ENCODE measurements at places on chromosomes 2 and 18. TPM values are rescaled to one million over a fixed set of nuclear protein-coding genes. Genes with fewer than 3 reads are reported as not detected.

DNA sequence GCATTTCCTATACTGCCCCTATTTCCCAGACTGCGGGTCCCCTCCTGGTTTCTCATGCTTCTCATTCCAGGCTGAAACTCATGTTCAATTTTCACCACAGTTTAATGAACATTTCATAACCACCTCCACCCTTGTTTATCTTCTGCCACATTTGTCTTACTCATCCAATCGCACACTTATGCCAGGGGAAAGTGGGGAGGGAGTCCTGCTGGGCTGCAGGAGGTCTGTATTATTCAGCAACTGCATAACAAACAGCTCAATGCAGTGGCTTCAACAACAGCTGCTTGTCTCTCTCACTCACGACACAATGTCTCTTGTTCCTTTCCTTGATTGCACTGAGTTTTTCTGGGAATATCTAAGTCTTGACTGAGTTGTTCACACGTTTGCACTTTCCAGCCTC is 106.0 kb downstream of the ZNF519 start:
- DNase-seq: no peak

- DNase-seq: no peak
Observed at GRCh38 chr2:103402944-103403343, 641.1 kb downstream of the TMEM182 start.

DNA sequence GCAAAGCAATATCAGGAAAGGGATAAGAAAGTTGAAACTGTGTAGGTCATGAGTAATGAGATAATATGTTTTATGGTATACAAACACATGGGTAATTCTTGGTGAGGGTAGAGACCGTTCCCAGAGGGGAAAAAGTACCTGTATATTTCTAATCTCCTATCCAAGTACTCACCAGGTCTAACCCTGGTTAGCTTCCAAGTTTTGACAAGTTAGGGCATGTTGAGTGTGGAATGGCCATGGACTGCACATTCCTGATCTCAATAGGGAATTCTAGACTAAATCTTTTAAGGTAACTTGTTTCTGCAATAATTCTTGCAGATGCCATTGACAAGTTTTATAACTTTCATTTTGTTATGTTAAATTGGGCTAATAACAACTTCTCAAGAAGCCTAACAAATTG is 216.6 kb downstream of the SPAG16 start:
- DNase-seq: no peak

GRCh38 chr2:240530181-240530580 is 27.6 kb downstream of the ANKMY1 start:
- DNase-seq: no peak

DNA sequence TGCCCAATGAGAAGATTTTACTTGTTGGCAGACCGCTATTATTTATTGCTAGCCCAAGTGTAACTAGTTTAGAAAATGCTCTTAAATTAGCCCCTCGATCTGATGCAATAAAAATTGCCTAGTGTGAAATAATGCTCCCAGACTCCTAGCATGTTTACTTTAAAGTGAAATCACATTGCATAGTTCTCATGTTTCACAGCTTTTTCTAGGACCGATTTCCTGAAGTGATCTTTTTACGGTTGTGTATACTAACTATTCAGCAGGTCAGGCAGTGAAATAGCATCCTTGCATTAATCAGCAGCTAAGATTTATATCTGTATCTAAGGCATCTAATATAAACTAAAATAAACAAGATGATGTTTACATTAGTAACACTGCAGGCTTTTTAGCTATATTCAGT is 52.4 kb downstream of the PMS1 start:
- peak; percentile 45 for DNase-seq

DNA sequence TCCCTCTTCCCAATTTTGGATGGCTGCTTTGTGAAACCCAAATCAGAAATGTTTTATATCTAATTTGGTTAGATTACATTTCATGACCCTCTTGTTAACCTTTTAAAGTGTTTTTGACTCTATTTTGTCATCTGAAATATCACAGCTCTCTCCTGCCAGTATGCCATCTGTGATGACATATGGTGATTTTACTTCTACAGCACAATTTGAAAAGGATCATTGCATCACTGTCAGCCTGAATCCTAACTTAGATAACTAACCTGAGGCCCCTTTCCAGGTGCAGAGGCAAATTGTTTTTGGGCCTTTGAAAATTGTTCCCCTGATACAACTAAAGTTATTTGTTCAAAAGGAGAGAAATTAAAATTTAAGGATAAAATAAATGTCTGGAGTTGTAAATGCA is 1023.4 kb upstream of the LRRTM1 start:
- DNase-seq: no peak

GRCh38 chr2:232505856-232506255 is 14.3 kb upstream of the PRSS56 start:
- no peak for DNase-seq

DNA sequence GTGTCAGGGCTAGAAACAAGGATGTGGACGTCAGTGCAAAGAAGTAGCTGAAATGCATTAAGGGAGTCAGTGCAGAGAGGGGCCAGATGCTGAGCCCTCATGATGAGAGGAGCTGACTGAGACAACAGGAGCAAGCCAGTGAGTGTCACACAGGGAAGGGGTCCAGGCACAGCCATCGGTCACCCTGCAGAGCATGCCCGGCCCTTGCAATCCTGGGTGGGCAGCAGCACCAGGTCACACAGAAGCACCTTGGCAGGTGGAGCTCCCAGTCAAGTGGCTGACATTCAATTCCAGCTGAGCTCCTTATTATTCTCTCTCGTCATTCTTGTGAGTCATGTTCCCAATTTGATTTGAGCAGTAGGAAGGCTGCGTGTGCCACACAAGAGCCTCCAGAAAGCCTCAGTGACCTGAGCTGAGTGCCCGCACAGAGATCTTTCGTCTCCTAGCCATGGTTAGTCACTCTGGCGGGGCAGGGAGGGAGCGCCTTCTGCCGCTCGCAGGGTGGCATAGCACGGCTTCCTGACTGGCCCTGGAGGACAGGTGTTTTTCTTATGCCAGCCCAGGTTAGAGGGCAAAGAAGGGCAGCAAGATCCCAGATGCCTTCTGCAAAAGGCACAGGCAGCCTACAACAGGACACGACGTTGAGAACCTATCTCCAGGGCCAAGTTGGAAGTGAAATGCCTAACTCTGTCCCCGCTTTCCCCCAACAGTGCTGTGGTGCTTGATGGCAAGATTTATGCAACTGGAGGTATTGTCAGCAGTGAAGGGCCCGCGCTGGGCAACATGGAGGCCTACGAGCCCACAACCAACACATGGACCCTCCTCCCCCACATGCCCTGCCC is 220.9 kb downstream of the ATAD2B start:
- no peak for DNase-seq

DNA sequence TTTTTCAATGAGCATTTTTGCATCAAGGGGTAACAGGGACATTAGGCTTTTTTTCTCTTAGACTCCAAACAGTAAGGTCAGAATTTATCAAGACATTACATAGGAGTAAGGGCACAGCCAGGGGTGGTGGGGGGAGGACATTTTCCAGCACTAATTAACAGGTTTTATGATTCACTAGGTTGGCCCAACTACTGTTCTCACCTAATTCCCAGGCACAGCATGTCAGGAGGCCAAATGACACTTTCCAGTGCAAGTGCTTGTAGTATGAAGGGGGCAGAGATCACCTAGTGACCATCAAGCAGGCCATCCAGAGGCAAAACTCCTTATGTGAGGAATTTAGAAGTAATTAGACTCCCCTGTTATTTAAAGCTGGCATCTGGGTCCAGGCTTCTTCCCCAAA is 3.9 kb upstream of the MBD2 start:
- DNase-seq: no peak

GRCh38 chr2:105929516-105929915 is 184.8 kb downstream of the NCK2 start:
- DNase-seq: no peak

GRCh38 chr2:238059505-238059904 is 1.3 kb upstream of the SCLY start:
- DNase-seq: no peak

DNA sequence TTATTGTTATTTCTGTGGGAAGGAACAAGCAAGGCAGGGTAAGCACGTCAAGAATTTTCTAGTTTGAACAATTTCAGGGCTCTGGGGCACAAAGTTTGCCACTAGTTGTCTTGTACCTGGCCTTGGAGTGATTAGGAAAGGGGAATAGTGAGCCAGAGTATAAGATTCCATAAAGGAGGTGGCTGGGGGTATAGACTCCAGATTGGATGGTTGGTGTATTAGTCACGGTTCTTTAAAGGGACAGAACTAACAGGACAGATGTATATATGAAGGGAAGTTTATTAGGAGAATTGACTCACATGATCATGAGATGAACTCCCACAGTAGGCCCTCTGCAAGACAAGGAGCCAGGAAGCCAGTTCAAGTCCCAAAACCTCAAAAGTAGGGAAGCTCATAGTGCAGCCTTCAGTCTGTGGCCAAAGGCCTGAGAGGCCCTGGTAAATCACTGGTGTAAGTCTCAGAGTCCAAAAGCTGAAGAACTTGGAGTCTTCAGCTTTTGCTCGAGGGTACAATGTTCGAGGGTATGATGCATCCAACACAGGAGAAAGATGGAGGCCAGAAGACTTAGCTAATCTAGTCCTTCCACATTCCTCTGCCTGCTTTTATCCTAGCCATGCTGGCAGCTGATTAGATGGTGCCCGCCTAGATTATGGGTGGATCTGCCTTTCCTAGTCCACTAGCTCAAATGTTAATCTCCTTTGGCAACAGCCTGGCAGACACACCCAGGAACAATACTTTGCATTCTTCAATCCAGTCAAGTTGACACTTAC is 31.5 kb upstream of the PTPRM start:
- DNase-seq: peak; percentile 6

The RAB6C gene
- not detected for total RNA-seq

The DSC2 gene
- total RNA-seq: not detected

The RSAD2 gene
- 2.8 TPM for total RNA-seq

The CPO gene
- total RNA-seq: not detected

The MZT2B gene
- 238 TPM for total RNA-seq

The SPRED2 gene
- 7.1 TPM for total RNA-seq

All from A172 (cell line).